ENCODE measurements at places on chromosomes 6 and 20.

DNA sequence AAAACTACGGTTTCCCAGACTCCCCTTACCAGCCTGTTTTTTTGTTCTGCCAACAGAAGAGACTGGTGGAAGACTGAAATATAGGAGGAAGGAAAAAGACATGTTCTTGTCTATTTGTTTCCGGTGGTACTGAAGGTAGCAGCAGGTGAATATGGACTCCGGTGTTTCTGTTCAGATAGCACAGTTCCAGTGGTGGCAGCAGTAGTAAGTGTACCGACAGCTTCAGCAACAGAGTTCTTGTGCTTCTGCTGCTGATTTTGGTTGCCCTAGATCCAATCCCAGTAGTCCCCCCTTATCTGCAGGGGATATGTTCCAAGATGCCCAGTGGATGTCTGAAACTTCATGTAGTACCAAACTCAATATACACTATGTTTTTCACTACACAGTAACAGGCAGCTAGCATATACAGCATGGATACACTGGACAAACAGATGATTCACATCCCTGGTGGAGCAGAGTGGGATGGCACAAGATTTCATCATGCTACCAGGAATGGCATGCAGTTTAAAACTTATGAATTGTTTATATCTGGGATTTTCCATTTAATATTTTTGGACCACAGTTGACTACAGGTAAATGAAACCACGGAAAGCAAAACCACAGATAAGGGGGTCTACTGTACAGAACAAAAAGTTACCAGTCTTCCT is 301.8 kb downstream of the BTBD9 start:
- DNase-seq, result no peak

DNA sequence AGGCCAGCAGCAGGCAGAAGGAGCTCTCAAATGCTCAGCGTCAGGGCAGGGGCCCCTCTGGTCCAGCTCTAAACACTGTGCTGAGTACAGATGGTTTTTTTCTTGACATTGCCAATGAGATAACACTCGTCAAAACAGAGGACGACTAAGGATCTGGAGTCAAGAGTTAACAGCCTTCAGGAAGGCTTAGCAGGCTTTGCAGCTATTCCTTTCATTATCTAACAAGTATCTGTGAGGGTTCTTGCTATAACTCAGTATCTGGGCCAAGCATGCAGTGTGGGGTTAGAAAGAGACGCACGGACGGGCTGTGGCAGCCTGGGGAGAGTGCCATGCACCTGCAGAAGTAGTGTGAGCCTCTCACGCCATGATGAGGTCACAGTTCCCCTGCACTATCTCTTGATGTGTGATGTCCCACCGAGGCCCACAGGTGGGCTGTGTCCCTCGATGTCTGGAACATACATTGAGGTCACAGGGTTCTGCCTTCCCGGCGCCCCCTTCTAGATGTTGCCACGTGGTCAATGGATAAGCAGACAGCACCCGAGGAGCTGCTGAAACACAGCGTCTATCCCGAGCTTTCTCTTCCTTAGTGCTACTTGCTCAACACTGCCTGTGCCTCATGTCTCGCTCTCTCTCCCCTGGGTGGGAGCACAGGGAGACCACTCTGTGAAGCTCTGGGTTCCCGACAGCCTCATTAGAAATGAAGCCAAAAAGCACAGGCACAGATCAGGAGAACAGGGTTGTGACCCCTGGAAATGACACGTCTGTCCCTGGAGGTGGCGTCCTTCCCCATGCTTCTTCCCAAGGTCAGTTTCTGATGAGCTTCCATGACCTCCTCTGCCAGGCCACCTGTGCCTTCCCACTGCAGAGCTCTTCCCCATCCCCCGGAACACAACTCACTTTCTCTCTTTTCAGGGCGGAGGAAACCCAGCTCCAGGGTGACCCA is 85.5 kb upstream of the RPS6KA2 start:
- no peak for DNase-seq

DNA sequence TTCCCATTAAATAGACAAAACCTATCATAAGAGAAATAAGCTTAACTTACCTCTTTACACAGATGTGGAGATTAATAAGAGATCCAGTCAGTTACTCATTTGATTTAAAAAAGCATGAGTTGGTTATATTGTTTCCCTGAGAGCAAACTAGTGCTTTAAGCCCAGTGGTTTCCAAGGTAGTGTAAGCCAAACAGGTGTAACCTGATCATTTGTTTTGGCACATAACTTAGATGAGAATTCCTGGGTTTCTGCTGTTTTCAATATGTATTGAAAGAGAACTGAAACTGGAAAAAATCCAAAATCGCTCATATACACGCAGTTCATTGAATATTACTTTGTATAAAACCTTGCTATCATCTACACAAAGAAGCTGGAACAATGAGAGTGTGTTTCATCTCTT is 30.5 kb upstream of the SMIM8 start:
- DNase-seq, result no peak

- no peak for DNase-seq
These were observed 429.6 kb upstream of the PLCB4 start for GRCh38 chr20:8639112-8639778.

- DNase-seq, result no peak
These were observed 15.5 kb downstream of the MYBL2 start for GRCh38 chr20:43682446-43682845.

DNA sequence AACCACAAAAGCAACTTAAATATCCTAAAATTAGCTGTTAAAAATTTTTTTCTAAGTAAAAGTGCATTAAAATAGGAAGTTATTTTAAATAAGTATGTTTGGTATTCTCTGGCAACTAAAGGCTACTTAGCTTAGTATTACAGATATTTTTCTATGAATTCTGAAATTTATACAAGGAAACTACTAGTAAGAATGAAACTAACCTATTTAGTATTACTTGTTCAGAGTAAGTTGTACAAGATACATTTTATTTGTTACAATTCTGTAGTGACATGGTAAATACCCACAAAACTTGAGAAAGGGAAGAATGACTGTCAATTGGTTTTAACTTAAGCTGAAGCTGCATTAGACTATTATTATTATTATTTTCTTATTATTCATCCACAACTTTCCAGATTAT is 6.5 kb downstream of the PHIP start:
- DNase-seq, result no peak
